Activated gamma-delta T cell treated with anti-CD3 and anti-CD28 coated beads, Interleukin-2, amount 50 U/mL, for 16 hours (primary cell): ENCODE measurements at places on chromosomes 5 and 9.

GRCh38 chr5:93884254-93884653 lies 142.9 kb upstream of the POU5F2 start:
- DNase-seq: no peak

DNA sequence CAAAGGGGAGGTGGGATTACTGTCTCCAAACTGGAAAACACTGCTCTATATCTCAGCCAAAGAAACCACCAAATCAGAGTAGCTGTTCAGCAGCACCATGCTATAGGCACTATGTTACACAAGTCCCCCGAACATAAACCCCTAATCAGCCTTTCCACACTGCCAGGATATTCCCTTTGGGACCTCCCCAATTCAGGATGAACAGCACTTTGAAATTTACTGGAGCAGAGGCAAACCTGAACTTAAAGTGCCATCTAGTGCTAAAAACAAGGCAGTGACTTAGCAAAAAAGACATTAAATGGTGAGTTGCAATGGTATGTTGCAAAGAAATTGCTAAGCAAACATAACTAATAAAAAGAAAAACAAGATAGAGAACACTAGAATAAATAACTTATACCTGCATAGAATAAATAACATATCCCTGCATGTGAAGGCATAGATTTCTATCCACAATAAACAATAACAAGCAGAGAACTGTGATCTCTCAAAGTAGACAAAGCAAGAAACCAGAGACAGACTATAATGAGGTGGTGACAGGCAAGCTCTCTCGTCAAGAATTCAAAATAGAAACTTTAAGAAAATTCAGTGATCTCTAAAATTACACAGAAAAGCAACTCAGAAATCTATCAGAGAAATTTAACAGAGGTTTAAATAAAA lies 584.4 kb upstream of the ACO1 start:
- no peak for DNase-seq

DNA sequence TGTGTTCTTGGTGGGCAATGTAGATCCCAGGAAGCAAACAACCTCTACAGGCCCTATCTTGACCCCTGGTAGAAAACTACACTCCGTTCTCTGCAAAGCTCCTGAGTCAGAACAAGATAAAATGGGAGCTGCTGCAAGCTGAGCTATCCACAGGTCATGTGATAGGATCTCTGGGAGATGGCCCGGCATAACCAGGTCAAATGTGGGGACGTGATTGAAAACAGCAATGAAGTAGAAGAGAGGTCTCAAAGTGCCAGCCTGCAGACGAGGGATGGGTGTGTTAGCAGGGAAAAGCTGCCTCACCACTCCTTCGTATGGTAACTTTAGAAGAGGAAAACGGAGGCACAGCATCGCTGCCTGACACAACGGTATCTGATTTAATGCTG lies 25.0 kb downstream of the NRG2 start:
- no peak for DNase-seq

DNA sequence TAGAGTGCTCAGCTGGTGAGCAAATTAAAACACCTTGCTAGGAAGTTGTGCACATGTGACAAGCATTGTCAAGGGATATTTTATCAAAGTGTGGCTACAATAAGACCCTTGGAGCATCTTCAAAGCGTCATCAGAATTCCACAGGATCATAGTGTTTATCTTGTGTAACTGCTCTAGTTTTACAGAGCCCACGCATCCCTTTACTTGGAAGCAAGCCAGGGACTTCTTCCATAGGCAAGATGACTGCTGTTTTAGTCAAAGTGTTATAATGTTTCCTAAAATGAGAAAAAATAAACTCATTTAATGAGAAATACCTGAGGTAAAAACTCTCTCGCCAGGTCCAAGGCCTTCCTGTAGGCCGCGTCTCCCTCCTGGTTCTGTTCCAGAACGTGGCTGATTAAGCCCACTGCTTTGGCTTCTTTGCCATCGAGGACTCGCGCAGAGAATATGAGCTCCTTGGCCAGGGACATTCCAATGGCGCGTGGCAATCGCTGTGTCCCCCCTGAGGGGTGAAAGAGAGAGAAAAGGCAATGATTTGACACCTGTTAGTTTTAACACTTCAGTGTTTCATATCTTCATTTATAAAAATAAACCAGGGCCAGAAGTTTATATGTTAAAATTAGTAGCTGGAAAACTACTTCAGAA lies 141.1 kb downstream of the AUH start:
- DNase-seq: no peak

DNA sequence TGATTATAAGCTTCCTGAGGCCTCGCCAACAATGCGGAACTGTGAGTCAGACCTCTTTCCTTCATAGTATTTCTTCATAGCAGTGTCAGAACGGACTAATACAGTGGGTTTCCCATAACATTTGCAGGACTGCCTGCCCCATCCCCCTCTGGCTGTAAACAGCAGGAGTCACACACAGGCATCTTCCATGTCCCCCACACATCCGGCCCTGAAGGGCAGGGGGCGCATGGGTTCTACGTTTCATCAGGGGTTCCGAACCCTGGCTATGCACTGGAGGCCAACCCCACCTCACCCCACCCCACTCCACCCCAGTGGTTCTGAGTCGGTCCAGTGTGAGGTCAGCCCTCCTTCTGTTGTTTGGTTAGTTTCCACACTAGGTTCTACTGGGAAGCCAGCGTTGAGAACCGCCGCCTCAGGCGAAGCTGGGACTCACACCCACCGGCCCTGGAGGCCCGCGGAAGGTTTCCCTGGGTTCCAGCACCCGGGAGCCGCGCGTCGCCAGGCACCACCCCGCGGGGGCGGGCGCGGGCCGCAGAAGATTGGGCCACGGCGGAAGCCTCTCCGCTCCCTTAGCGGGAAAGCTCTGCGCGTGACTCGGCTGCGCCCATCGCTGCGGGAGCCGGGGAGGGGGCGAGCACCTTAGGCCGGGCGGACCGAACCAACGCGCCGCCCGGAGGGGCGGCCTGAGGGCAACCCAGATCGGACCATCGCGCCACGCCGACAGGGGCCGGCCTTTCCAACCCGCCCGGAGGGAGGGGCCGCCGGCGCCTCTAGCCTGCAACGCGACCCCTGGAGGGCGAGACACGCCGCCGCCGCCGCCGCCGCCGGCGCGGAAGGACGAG lies at the start of gene RUSC2:
TSS of gene RUSC2 (plus strand) at position 799 of the 842 bp plus-strand sequence. CDS start 56,411 bp downstream, outside the sequence.
- DNase-seq: no peak

- DNase-seq: no peak
These were observed 14.7 kb downstream of the MTMR12 start for GRCh38 chr5:32298059-32298415.

DNA sequence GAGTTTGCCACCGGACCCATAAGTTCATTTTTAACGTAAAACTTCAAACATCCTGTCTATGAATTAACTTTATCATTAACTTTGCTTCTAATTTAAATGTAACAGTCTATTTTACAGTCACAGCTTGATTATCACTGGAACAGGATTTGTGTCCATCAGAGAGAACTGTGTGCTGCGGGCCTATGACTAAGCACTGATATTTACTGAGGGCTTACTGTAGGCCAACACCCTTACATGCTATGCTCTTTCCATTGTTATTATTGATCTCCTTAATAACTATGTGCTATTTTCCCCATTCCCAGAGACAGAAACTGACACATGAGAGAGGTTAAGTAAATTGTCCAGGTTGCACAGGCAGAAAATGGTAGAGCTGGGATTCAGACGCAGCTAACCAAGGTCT lies 24.0 kb upstream of the GPR151 start:
- DNase-seq: no peak

GRCh38 chr5:149667829-149668330 lies 62.2 kb upstream of the PPARGC1B start:
- DNase-seq: no peak

GRCh38 chr9:18699764-18700163 lies 225.8 kb downstream of the ADAMTSL1 start:
- DNase-seq: no peak

DNA sequence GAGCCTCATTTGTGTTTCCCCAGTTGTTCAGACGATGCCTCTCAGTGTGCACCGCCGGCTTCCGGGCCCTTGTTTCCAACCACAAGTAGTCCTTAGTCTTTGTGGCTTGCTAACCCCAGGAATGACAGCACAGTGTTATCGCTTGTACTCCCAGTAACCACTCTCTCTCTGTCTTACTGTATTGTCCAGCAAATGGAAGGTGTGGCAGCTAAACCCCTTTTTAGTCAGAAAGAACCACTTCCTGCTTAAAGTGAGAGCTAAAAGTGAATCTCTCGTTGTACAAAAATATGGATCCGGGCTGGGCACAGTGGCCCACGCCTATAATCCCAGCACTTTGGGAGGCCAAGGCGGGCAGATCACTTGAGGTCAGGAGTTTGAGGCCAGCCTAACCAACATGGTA lies 61.3 kb downstream of the ENC1 start:
- DNase-seq: peak; percentile 13

- no peak for DNase-seq
These were observed 238.2 kb downstream of the CD180 start for GRCh38 chr5:66958201-66958979.

DNA sequence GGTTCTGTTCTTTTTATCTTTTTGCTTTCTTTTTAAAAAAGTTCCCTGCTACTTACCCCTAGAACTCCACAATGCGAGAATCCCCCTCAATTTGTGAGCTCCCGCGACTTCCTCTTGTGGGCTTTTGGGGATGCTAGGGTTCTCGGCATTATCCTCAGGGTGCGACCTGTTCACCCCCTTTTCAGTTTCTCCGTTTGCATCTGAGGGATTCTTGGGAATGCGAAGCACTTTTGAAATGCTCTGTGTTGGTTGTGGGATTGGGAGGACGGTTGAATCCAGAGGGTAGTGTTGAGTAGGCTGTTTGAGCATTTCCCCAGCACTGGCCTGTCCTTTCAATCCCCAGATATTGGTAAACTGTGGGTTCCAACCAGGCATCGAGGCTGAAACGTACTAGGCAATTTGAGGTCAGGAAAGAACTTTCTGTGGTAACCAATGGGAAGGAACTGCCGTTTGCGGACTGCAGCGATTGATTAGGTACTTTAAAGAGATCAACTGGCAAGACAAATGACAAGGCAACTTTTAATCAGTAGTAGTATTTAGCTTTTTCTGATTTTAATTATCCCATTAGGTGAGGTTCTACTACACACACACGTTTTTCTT lies 415 bp downstream of the XRCC4 start:
- DNase-seq: no peak

DNA sequence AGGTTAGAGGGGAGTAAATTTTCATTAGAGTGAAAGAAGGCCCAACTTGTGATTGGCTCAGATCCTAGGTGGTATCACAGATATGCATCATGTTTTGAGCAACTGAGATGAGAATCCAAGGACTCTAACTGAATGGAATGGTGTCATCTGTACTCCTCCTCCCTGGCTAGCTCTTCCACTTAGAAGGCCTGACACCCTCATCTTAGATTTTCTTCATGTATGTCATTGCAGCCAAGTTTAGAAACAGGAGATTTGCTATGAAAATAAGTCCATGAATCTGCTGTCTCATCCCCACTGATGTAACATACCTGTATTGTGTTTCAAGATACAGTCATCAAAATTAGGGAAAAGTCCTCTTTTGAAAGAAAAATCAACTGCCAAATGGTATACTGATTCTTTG lies 54.4 kb downstream of the ITGA1 start:
- DNase-seq: no peak

DNA sequence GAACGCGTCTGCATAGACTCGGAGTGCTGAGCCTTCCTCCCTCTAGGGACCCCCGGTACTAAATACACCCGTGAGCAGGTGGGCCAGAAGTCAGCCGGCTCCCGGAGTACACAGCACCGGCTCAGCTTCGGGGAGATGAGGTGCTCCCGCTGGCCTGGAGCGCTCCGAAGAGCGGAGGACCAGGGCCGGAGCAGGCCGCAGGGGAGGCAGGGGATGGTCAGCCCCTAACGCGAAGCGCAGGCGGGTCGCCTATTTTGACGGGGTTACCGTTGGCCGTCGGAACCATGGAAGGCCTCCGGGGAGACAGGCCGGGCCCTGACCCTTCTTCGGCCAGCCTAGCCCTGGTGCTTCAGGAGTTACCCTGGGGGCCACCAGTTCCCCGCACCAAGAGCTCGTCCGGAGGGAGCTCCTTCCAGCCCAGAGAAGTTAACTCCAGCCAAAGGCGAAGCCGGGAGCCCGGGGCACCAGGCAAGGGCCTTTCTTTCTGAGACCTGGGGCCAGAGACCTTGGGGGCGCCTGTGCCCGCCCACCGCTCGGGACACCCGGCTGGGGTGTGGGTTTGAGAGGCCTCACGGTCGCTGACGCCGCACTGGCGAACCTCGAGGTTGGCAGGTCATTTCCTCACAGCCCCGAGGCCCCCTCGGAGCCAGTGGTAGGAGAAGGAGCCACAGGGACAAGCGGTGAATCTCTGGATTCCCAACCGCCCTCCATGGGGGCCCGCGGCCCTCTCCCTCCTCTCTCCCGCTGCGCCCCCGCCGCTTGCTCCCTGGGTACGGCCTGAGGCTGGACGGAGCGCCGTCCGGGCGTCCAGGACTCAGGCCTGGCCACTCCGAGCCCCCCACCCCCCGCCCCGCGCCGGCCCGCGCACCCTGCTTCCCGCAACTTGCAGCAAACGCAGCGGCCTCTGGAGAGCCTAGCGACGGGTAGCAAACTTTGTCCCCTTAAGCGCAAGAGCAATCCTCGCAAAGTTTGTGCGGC lies 3.4 kb upstream of the IRX4 start:
- no peak for DNase-seq

GRCh38 chr5:85927632-85928031 lies 690.1 kb upstream of the COX7C start:
- no peak for DNase-seq

- DNase-seq: no peak
These were observed 233.2 kb downstream of the SPATA31A1 start for GRCh38 chr9:39588500-39589137.

DNA sequence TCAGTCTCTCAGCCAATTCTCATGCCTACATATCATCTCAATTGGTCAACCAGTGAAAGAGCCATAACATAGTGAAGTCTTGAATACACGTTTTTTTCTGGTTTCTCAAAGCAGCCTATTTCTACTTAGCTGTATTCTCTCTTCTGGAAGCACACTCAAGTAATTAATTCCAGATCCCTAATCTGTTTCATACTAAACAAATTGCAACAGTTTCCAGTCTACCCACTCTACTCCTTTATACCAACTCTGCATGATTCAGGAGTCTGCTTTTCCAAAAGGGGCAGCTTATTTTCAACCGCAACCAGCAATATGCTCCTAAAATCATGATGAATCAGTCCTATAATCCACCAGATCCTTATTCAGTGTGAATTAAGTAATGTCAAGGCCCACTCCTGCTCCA lies 211.7 kb downstream of the TLE1 start:
- DNase-seq: no peak

DNA sequence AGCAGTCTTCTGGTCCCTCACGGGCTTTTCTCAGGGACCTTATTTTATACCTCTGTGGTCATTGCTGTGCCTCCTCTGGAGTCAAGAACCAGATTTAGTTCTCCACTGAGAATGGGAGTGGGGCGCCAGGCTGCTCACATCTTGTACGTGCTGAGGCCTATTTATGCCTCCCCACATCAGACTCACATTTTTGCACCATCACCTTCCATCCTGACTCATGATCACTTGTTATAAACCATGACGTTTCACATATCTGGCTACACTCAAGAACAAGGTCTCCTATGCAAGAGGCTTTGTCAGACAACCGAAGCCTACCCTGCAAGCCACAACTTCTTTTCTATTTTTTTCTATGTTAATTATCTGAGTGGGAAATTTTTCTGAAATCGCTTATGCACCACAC lies 10.7 kb downstream of the PRUNE2 start:
- no peak for DNase-seq
